ENCODE measurements at places on chromosomes 3 and 15. TPM values are rescaled to one million over a fixed set of nuclear protein-coding genes. Genes with fewer than 3 reads are reported as not detected.
A peak's percentile ranks its signal among the peaks of the same experiment; 100 is the strongest.

- no peak for DNase-seq
These were observed 208.3 kb downstream of the TJP1 start for GRCh38 chr15:29613951-29614382.

GRCh38 chr15:88834211-88834812 lies 31.1 kb downstream of the ACAN start:
- peak; percentile 40 for DNase-seq

DNA sequence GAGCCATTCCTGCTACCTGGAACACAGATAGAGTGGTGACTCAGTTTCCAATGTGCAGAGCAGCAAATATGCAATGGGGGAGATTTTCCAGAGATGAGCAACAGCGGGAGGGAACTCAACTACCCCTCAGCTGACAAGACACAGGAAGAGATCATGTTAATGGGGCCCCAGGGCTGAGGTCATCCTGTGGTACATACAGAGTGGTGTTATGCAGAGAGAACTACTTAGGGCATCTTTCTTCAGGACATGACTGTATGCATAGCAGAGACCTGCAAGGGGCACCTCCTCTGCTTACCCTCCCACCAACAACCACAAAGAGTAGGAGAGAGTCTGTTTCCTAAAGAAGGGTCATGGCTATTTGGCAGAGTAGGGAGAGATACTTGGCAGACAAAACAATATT lies 6.8 kb upstream of the TBC1D5 start:
- no peak for DNase-seq

CCR9 gene
- not detected for total RNA-seq
